ENCODE measurements at places on chromosomes 4 and X.

- DNase-seq: no peak
Measured at GRCh38 chrX:124736553-124737270, 390.3 kb downstream of the SH2D1A start.

DNA sequence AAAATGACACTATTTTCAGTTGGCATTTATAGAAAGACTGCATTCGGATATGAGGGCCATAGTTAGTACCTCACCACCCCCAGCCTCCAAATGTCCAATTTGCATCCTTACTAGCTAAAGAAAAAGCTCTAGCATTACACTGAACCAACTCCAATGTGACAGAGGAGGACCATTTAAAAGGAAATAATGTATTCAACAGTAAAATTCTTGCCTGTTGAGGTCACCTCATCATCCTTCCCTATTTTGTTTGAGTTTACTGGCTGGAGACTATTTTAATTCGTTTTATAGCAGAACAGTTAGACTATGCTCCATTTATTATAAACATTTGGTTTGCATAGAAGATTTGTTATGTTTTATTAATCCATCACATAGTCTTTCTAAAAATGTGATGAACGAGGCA is 88.2 kb upstream of the PPARGC1A start:
- DNase-seq: no peak

- no peak for DNase-seq
Measured at GRCh38 chr4:30245140-30245539, 475.0 kb upstream of the PCDH7 start.

DNA sequence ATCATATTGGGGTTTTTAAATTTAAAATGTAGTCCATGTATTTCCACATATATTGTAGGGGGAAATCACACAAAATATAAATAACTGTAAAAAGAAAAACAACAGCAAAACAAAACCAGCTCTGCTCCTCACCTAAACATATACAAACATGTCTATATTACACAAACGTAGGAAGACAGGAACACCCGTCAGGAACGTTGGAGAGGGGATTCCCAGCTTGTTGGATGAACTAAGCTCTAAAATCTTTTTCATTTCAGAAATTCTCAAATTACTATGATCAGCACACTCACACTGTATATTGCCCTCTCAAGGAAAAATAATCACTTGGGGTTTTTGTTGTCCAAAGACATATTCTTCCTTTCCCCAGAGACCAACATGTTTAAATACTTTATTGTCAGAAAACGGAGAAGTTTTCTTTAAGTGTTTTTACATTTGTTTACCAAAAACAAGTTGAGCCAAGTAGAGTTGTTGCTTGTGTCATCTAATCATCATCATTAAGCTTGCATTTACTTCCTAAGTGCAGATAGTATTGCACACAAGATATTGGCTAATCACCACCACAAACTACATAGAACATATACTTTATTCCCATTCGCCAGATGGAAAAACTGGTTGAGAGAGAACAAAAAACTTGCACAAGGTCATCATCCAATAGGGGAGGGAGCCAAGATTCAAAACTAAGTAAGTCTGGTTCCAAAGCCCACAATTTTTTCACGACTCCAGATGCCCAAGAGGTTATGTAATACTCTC is 2.4 kb upstream of the TLR10 start:
- no peak for DNase-seq

- DNase-seq: peak; percentile 31
Measured at GRCh38 chrX:43836435-43837184, 45.6 kb downstream of the MAOB start.

DNA sequence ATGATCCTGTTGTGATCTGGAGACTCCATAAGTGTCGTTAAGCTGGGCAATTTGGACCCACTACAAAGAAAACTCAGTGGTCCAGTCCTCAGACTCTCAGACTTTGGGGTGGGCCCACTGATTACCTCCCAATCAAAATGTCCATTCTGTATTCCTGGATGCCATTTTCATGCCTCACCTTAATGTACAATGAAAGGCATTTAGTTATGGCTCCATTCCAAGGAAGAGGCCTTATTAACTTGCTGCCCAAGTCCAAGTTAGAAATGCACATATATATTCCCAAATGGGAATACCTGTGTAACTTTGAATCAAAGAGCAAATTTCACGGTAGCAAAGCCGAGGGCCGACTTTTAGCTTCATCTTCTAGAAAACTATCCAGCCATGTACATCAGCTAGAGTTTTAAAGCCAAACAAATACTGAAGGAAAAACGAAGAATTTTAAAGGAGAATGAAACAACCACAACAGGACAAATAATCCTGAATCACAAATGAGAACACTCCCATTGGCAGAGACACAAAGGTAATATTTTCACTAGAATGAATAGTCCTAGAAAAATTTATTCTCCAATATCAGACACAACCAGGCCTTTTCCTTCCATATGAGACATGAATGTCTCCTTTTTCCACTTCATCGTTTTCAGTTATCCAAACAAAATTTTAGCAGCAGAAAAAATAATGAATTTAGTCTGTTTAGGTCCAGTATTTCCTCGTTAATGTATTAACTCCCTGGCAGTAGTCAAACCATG is 63.7 kb upstream of the HHIP start:
- DNase-seq: no peak
